ENCODE measurements at places on chromosomes 13 and 19.

- DNase-seq: no peak
Measured at GRCh38 chr19:16263141-16263761, 61.4 kb upstream of the KLF2 start.

GRCh38 chr19:35077411-35078223 lies 36.1 kb downstream of the HPN start:
- DNase-seq: no peak

- no peak for DNase-seq
Measured at GRCh38 chr13:111530137-111530870, 209.9 kb downstream of the TEX29 start.

DNA sequence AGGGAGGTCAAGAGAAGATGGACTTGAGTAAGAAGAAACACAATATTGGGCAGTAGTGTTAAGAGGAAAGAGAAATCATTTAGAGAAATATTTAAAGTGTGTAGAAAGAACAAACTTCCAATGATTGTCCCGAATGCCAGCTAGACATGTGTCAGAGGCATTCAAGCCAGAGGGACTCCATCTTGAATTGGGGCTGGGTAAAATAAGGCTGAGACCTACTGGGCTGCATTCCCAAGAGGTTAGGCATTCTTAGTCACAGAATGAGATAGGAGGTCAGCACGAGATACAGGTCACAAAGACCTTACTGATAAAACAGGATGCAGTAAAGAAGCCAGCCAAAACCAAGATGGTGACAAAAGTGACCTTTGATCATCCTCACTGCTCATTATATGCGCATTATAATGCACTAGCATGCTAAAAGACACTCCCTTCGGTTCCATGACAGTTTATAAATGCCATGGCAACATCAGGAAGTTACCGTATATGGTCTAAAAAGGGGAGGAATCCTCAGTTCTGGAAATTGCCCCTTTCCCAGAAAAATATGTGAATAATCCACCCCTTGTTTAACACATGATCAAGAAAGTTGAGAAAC lies 127.0 kb upstream of the IPO5 start:
- DNase-seq: no peak

DNA sequence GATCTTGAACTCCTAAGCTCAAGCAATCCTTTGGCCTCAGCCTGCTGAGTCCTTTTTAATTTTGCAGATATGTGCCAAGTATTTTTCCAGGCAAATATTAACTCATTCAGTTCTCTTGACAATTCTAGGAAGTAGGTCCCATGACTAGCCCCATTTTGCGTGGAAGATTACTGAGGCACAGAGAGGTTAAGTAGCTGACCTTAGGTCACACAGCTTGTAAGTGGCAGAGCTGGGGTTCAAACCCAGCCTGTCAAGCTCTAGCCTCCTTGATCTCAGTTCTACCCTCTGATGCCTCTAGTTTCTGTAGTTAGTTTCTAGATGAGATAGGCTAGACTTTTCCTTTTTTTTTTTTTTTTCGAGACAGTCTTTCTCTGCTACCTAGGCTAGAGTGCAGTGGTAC lies 18.1 kb downstream of the CYP4F22 start:
- no peak for DNase-seq

All from activated CD4-positive, CD25-positive, alpha-beta regulatory T cell treated with anti-CD3 and anti-CD28 coated beads, Interleukin-2, amount 50 U/mL, for 72 hours (primary cell).